Stimulated activated CD4-positive, alpha-beta T cell treated with anti-CD3 and anti-CD28 coated beads, Interleukin-1b, Interleukin-23, amount 100 ng/mL, for 1 hour (primary cell): ENCODE measurements at places on chromosomes 13 and 19.

DNA sequence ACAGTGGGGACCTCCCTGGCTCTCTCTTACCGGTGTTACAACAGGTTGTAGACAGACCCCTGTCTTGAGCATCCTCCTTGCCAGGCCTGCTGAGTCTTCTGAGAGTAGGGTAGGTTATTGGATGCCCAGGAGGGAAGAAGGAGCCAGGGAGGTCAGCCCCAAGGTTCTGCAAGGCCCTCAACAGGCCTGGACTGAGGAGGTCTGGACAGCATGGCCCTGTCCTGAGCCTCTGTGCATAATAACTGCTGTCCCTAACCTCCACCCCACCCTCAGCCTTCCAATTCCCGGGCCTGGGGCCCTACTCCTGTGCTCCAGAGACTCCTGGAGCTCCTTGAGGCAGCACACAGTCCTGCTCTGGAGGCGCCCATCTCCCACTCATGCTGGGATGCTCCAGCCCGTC is 336 bp downstream of the CD22 start:
- DNase-seq, result no peak

GRCh38 chr13:32883474-32883873 is 132.7 kb upstream of the KL start:
- DNase-seq, result no peak

DNA sequence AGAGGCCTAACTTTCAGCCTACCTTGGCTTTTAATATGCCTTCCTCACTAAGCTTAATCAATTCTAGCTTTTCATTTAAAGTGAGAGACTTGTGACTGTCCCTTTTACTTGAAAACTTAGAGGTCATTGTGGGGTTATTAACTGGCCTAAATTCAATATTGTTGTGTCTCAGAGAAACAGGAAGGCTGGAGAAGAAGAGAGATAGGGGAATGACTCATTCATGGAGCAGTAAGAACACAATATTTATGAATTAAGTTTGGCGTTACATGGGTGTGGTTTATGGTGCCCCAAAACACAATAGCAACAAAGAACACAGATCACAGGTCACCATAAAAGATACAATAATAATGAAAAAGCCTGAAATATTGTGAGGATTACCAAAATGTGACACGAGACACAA is 612.1 kb downstream of the TBC1D4 start:
- no peak for DNase-seq

GRCh38 chr13:19597523-19597922 is 35.9 kb upstream of the MPHOSPH8 start:
- no peak for DNase-seq

DNA sequence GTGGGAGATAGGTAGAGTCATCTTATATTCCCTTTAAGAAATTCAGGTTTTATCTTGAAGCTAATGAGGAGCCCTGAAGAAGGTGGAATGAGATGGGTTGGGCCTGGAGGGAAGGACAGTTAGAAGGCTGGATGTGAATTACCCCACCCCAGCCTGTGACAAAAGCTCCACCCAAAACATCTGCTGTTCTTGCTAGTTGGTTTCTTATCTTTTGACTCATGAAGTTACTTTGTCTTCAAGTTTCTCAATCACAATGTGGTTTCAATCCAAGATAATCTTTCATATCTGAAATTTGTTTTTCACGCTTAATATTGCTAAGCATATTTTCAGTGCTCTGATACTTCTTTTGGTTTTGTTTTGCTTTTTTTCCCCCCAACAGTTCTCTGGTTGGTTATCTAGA is 38.3 kb upstream of the HMGB1 start:
- no peak for DNase-seq

GRCh38 chr13:35160896-35161295 is 218.8 kb downstream of the NBEA start:
- no peak for DNase-seq

DNA sequence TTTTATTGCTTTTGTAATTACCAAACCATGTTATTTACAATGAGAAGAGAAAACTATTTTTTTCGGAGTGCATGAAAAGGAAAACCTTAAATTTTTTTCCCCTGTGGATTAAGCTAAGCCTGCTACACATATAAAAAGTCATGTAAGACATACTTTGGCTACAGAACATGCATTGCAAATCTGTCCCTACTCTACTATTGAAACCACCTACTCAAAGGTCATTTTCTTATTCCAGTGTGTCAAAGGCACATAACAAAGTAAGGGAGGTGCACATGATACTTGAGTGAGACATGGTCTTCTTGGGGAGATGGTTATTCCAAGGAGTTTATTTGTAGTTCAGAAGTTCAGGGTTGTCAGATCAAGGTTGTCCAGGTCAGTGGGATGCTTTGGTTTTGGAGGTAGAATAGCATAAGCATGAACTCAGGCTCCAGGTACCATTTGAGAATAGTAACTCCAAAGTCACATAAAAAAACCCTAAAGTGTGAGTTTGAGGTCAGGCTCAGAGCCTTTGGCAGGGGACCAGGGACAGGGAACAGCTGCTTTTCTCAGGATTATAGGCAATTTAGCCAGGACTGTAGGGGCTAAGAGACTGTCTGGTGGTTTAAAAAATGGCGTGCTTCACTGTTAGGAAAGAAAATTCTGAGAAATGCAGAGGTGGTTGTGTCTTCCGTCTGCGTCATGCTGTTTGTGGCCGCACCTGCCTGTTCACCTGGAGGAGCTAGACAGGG is 15.4 kb downstream of the FARP1 start:
- DNase-seq, result no peak

DNA sequence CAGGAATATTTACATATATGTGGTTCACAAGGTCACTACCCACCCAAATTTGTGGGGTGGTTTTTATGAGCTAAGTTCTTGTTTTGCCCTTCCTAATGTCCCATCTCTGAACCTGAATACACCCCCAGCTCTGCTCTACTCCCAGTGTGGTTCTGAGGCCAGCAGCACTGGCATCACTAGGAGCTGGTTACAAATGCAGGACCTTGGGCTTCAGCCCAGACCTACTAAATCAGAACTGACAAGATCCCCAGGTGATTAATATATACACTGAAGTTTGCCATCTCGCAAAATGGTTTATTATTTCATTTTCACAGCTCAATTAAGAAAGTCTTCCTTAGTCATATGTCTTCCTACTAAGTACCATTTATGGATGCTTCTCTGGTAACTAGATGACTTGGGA is 67.9 kb downstream of the FOXO1 start:
- no peak for DNase-seq

- DNase-seq, result no peak
Observed at GRCh38 chr13:113483504-113484293, 6.8 kb downstream of the DCUN1D2 start.

- DNase-seq, result no peak
Observed at GRCh38 chr13:34654203-34654602, 287.9 kb upstream of the NBEA start.

DNA sequence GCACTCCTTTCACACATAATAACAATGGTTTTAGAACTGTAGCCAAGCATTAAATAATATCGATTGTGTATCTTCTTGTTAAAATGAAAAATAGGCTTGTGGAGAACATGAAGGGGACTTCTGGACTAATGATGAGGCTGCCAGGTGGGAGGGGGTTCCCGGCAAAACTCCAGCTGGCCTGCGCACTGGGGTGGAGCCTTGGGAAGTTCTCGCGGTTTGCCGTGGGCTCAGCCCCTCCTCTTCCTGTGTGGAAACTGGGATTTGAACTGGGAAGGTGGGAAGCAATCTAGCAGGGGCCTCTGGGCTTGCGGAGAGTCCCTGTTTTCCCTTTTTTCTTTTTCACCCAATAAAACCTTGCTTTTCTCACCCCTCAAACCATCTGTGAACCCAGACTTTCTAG is 113.7 kb upstream of the SLITRK1 start:
- DNase-seq, result no peak

DNA sequence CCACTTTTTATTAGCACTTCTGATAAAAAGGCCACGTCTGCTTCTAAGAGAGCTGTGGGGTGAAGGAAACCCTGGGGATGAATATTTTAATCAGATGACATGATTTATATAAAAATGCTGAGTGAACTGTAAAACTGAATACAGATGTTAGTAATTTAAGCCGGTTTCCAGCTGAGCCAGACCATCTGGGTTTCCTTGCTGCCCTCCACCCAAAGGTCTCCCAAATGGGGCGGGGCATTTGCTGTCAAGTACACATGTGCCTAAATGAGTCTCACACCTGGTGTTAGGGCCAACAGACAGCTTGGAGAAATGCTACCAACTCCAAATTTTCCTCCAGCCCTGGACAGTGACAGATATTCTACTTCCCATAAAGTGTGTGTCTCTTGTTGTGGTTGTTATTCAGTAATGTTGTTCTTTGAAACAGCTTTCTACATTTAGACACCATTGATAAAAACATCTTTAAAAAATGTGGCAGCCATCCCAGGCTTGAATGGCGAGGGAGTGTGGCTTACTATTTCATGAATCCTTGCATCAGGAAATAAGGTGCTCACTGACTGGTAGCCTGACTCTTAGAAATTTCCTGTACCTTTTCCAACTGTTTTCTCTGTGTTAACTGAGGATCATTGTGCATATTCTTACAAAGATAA is 350.4 kb downstream of the MTUS2 start:
- DNase-seq, result no peak

GRCh38 chr13:42215578-42216421 is 56.2 kb upstream of the AKAP11 start:
- DNase-seq, result no peak

DNA sequence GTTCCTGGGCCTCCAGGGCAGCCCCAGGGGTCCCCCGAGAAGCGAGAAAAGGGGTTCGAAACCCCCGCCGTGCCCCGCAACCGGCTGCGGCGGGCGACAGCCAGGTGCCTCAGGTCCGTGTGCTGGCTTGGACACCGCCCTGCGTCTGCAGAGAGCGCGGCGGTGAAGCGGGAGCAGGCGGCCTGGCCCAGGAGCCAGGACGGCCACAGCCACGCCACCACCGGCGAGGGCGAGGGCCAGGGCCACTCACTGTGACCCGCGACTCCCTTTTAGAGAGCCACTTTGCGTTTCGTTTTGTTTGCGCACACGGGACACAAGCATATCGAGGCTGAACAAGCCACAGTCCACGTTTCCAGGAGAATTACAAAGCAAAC is 110.4 kb downstream of the CRYL1 start:
- no peak for DNase-seq

- no peak for DNase-seq
Observed at GRCh38 chr13:46332772-46333171, 54.3 kb downstream of the RUBCNL start.

DNA sequence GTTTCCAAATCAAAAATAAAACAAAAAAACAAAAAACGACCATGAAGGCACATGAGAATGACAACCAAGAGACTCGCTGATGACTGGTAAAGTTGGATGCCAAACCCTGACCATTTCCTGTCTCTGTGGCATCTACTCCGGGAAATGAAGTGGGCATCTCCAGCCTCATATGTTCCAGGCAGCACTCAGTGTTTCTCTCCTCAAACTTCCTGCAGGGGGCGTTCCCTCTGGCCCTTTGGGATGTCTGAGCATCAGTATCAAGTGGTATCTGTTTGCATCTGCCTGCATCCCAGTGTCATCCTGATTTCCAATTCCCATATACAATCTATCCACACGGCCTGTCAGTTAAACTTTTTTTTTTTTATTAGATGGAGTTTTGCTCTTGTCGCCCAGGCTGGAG is 9.8 kb upstream of the SIGLEC12 start:
- no peak for DNase-seq

DNA sequence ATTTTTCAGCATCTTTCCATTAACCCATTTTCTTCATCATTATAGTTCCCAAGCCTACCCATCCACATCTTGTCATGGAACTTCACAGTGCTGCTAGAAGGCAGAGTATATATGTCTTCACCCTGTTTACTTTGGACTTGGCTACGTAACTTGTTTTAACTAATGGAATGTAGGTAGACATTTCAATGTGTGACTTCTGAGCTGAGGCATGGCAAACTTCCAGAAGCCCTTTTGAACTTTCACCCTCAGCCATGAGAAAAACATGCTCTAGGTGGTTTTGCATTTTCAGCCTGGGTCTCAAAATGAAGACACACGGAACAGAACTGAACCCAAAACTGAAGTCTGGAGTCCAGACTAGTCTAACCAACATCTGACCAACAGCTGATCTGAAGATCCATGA is 3.2 kb downstream of the TEX30 start:
- DNase-seq, result no peak

DNA sequence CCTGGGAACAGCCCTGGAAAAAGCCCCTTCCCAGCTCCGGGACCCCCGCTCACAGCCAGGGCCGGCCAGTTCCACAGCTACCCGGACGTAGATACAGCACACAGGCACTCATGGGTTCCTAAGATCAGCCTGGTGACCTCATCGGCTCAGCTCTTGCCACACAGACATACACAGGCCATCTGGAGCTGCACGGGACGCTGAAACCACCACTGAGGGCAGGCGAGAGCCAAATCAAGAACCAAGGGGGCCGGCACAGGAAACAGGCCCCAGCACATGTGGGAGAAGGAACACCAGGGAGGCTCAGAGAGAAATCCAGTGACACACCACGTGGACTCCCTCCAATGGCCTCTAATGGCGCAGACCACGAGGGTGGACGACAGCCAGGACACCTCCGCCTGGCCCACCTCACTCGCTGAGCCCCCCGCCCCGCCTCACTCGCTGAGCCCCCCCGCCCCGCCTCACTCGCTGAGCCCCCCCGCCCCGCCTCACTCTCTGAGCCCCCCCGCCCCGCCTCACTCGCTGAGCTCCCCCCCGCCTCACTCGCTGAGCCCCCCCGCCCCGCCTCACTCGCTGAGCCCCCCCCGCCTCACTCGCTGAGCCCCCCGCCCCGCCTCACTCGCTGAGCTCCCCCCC is 69.7 kb upstream of the C13orf46 start:
- DNase-seq, result no peak

DNA sequence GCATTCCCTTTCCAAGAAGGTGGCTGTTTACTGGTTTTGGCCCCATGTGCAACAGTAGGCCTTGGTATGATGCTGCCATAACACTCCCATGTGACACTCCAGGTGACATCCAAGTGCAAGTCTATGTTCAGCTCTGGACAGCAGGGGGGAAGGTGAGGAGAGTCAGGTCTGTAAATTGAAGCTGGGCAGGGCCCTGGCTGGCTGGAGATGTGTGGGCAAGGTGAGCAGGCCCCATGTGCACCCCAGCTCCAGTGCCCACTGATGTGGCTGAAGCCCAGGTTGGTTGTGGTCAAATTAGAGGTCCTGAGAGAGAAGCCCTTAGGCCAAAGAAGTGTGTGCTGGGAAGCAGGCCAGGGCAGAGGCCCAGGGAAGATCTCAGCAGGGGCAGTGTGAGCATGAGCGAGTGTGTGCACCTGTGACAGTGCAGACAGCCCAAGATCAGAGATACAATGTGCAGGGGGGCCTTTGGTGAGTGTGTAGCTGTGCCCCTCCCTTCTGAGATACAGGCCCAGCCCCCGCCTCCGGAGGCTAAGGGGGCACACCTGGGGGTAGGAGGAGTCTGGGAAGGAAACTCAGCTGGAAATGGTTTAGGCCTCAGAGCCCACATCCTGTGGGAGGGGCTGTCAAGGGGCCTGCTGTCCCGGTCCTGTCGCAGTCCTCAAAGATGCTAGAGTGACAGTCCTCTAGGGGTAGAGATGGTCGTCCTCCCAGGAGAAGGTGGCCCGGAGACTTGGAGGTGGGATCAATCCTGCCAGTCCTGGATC is 18.6 kb downstream of the DEDD2 start:
- DNase-seq, result no peak

- DNase-seq, result no peak
Observed at GRCh38 chr13:111383591-111384440, 63.4 kb downstream of the TEX29 start.

GRCh38 chr19:49615861-49616260 is 24.1 kb downstream of the RRAS start:
- no peak for DNase-seq

GRCh38 chr13:44352202-44352601 is 21.4 kb upstream of the SERP2 start:
- no peak for DNase-seq

GRCh38 chr13:33110713-33111413 is 94.6 kb downstream of the KL start:
- no peak for DNase-seq
